ENCODE measurements at places on chromosomes 5 and 9.

- DNase-seq = no peak
Observed at GRCh38 chr5:140365282-140365681, 5.3 kb downstream of the SLC4A9 start.

- no peak for DNase-seq
Observed at GRCh38 chr9:92066168-92066567, 49.0 kb downstream of the SPTLC1 start.

- DNase-seq = no peak
Observed at GRCh38 chr9:93045521-93045920, 13.0 kb upstream of the SUSD3 start.

DNA sequence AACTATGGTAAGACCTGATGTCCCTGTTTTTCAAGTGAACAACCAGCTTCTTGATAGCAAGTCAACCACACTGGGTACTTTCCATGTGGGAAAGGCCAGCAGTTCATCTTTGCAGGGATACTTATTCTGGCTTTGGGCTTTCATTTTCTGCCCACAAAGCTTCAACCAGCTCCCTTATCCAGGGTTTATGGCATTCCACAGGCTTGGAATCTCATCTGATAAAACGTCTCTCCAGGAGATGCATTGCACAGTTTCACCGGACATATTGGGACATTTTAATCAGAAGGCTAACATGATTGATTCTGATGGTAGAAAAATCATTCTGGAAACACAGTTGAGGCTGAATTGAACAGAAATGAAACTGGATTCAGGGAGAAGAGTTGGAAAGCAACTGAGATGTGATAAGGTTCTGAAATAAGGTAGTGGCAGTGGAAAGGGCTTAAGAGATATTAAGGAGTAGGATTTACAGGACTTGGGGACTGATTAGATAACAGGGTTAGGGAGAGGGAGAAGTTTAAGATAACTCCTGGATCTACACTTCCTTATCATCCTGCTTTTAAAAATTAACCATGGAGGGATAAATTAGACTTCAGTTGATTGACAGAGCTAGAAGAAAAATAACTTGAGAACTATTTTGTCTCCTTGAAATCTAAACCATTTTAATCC is 195.8 kb upstream of the FBXL7 start:
- no peak for DNase-seq

- DNase-seq = no peak
Observed at GRCh38 chr9:122446819-122447484, 30.8 kb downstream of the OR1J1 start.

DNA sequence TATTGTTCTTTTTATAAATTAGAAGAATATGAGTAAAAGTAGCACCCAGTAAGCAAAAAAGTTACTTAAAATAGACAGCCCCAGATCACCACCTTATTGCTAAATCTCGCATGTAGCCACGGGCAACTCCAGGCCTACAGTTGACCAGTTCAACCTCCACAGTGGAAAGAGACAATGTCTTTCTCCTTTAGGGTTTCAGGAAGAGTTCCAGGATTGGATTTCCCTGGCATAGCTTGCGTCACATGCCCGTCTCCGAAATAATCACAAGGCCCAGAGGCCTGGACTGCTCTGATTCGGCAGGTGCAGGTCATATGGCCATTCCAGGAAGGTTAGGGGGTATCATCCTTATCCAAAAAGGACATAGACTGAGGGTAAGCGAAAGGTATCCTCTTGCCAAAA is 9.9 kb upstream of the PFDN1 start:
- no peak for DNase-seq

- no peak for DNase-seq
Observed at GRCh38 chr5:78779262-78779661, 130.7 kb upstream of the LHFPL2 start.

GRCh38 chr9:118170032-118170955 is 466.1 kb downstream of the TLR4 start:
- DNase-seq = peak; percentile 31

DNA sequence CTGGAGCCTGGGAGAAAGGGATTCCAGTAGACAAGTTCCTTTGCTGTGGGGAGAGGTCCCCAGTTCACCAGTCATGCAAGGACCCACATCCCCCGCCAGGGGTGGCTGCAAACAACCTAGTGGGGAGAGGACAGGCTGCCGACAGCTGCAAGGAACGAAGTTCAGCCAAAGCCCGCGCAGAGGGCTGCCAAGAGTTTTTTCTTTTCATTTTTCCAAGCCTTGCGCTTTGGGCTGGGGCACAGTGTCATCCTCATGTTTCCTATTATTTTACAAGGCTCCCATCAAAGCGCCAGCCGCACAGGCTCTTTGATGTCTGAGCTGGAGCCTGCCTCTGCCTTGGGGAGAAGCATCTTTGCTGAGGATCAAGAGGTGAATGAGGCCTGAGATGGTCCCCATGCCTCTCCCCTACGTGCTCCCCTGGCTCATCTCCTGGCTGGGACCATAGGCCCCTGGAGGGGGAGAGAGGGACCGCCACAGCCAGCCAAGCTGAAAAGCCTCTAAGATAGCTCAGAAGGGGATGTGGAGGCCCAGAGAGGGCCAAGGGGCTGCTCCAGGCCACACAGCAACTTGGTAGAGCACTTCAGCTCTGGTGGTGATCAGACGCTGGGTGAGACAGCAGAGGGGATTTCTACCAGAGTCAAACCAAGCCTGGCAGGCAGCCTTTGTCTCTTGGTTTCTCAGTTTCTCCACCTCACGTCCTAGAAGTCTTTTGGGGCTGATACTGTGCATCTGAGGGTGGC is 50.4 kb upstream of the SYNPO start:
- DNase-seq = no peak

- no peak for DNase-seq
Observed at GRCh38 chr5:179668391-179668790, 12.4 kb downstream of the CBY3 start.

DNA sequence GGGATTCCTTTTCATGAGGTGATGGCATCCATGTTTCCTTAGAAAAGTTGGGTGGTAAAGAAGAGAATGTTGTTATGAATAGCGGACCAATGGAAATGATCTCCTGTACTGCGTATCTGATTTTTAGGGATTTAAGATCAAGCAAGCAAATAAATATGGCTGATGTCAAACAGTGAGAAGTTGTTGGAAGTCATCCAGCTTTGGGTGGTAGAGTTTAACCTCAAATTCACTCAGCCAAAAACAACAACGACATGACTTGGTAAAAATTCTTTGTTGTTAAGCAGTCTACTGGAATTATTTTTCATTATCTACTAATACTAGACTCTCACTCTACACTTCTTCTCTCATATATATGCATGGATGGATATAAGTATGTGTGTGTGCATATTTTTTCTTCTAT is 426.5 kb downstream of the CTNND2 start:
- DNase-seq = no peak

GRCh38 chr9:19409401-19410194 is 789 bp downstream of the ACER2 start:
- DNase-seq = no peak

GRCh38 chr9:71783120-71783523 is 14.8 kb upstream of the CEMIP2 start:
- DNase-seq = no peak

DNA sequence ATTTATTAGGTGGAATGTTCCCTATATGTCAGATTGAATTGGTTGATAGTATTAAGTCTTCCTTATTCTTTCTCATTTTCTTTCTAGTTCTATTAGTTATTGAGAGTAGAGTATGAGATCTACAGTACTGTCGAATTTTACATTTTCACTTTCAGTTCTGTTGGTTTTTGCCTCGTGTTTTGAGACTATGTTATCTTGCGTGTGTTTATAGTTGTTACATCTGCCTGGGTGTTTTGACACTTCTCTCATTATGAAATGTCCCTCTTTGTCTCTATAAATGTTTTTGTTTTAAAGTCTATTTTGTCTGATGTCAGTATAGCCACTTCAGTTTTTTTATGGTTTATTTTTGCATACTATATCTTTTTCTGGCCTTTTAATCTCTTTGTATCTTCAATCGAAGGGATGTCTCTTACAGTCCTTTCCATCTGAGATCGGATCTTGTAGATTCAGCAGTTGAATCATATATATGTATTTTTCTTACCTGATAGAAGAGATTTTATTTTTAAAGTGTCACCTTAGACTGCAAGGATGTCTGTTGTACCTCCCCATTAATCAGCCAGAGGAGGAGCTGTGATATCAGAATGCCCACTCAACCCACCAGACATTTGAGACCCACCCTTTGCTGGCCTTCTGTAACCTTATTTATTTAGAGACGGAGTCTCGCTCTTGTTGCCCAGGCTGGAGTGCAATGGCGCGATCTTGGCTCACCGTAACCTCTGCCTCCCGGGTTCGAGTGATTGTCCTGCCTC is 20.7 kb downstream of the EHMT1 start:
- DNase-seq = no peak

DNA sequence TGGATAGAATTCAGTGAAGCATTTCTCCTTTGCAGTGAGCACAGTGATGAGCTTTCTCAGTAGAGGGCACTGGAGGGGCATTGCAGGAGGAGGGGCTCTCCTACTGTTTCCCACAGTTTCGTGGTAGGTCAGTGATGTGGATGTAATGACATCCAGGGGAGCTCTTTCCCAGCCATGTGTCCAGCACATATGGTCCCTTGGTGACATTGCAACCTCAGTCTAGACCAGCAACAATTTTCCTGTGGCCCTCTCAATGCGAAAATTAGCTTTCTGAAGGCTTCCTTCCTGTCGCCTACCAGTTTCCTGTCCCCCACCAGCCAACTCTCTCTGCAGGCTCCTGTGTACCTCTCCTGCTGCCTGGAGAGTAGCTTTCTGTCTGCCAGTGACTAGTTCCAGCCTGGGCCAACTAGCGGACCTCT is 6.9 kb upstream of the PDCL start:
- DNase-seq = no peak

DNA sequence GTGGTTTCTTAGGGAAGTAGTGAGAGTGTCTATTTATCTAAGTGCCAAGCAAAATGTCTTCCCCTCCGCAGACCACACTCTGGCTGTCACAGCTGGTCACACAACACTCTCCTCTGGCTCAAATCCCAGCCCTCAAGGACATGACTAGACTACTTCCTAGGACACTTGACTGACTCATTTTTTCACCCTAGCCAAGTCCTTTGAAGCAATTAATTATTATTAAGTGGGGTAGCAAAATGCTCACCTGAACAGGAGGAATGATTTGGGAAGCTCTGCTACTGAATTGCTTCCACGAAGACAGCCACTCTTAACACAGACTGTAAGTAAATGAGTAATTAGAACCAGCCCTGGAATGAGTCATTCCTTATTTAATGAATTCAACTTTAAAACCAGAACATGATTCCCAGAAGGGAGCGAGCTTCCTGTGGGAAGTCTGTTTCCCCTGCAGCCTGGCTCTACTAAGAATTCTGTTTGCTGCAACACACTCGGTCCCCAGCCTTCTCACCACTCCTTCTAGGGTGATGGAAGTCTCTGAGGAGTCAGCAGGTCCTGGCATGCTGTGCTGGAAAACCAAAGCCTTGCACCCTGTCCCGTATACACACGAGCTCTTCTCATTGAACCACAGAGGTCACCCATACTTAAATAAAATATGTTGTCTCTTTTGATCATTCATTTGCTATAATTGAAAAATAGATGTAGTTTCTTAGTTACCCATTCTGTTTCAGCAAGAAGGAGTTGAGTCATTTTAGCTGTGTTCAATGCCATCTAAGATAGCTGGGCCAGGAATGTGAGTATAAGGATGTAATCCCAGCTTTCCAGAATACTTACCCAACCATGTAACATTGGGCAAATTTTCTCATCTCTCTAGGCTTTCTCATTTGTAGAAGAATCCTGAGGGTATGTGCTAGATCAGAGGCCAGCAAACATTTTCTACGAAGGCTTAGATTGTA is 218.6 kb upstream of the RASEF start:
- DNase-seq = no peak

- DNase-seq = no peak
Observed at GRCh38 chr5:178808886-178809285, 50.9 kb upstream of the ZNF354B start.

DNA sequence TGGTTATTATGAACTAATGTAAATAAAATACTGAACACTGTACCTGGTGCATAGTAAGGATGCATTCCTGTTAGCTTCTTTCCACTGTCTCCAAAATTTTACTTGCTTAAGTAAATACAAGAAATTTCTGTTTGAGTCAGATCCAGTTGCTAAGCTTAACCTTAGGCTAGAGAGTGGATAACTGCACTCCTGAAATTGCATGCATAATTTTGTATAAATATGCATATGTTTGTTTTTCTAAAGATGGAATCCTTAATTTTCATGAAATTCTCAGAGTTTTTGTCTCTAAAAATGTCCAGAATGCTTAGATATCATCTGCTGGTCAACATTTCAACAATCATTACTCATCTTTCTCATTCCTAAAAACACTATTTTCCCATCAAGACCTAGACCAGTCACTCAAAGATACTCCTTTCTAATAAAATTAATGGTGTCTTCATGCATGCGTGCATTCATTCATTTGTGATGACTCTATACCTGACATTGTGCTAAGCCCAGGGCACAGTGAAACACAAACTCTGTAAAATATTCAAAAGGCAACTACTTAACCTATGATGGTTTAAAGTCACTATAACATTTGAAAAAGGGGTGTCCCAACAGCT is 284.8 kb downstream of the SEC61B start:
- no peak for DNase-seq

DNA sequence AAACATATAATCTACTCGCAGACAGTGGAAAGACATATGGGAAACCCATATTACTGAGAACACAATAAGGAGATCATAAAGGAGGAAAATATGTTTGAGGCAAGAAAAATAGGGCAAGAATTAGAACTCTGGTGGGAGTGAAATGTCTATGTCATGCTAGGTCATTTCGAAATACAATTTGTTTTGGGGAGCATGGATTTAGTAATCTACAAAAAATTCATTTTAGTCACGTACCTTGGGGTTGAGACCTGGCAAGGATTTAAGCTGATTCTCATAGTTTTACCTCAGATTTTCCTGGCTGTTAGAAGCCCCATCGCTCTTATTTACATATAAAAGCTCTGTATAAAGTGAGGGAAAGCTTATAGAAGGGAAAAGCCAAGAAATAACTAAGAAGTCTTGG is 11.5 kb upstream of the CSNK1G3 start:
- DNase-seq = no peak

DNA sequence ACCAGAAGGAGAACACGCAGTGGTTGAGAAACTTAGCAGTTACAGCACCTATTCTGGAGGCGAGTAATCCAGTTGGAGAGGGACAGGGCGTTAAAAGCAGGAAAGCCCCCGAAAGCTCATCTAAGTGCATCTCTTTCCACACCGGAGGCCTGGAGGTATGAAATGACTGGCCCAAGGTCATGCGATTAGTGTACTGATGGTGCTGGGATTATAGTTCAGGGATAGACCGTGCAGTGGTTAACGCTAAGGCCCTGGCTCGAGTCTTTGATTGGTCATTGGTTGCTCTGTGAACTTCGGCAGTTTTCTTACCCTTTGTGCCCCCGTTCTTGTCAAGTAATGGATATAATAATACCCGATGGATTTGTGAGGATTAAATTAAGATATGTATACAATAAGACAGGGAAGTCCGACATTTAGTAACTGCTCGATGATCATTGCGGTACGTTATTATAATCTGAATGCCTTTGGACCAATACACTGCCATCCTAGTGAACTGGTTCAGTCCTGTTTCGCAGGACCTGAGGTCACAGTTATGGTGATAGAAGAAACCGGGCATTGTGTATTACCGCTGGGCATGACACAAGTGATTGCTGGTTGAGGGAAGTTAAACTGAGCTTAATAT is 960 bp downstream of the CANX start:
- DNase-seq = no peak

Data from progenitor cell of endocrine pancreas (in vitro differentiated cells).